NCI-H1105 treated with DMSO at 0.1 percent for 48 hours (cell line): ENCODE measurements at places on chromosomes 3 and 15.
A peak's percentile ranks its signal among the peaks of the same experiment; 100 is the strongest.

GRCh38 chr3:122307976-122308375, 17.1 kb upstream of the CSTA start:
- DNase-seq, result no peak

DNA sequence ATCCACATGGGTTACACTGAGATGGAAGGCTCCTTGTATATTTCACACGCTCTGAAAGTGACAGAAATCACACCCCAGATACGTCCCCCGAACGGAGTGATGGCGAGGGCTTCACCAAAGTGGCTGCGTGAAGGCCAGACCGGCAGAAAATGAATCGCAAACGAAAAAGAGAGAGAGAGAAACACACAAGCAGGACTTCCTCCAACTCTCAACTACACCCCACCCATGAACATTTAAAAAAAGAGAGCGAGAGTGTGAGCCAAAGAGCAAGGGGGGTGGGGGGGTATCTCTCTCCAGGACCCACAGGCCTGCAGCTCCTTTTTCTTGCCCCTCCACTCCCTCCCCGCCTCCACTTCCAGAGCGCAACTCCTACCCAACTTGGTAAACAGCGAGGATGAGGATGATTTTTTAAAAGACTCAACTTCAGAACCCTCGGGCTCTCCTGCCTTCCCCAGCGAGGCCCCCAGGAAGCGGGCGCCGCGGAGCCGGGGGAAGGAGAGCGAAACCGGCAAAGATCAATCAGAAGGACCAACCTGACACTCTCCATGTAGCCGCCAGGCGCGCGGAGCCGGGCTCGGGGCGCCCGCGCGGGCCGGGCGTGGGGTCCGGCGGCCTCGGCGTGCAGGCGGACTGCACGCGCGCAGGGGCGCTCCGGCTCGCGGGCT, 519.1 kb downstream of the FOXP1 start:
- peak; percentile 7 for DNase-seq

- no peak for DNase-seq
Measured at GRCh38 chr3:41710646-41711388, 251.1 kb downstream of the ULK4 start.

GRCh38 chr3:16484216-16484615, 29.3 kb downstream of the RFTN1 start:
- DNase-seq, result no peak

DNA sequence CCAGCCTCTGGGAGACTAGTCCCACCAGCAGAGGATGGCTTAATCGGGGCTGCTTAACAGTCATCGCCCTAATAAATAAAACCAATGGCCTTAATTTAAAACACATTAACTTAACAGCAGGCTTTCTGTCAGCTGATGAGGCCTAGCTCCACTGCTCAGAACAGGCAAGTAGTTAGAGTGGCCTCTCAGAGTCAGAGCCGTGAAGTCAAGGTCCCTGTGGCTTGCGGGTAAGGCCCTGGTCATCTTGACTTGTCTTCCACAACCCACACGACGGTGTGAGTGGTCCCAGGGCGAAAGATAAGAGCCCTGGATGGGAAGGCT, 11.8 kb downstream of the XXYLT1 start:
- no peak for DNase-seq

DNA sequence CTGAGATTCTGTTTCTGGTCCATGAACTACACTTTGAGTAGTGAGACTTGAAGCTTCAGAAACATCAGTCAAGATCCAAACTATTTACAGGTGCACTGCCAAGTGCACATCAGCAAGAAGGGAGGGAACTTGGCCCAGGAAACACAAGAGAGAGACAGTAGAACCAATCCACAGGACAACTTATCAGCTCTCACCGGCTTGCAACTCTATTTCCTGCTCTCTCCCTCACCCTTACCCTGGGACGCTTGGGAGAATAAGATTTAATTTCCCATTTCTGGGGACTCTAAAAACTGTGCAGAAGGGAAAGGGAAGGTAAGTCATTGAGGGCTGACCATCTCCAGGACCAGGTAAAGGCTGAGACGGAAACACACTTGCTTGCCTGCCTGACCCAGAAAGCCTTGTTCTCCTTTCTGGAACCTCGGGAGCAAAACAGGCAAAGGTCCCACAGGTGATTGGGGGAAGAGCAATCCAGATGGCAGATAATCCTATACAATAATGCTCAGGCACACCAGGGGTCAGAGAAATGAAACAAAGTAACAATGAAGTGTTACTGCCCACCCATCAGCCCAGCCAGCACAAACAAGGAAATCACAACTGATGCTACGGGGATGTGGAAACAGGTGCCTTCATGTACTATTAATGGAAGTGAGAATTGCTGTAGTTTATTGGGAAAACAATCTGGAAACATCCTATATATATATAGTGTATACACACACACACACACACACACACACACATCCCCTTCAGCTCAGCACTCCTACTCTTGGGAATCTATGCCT, 154.4 kb downstream of the XXYLT1 start:
- no peak for DNase-seq

- DNase-seq, result no peak
Measured at GRCh38 chr15:88543065-88543776, 3.3 kb downstream of the DET1 start.

- peak; percentile 32 for DNase-seq
Measured at GRCh38 chr3:86990734-86991481, at the start of gene VGLL3. TSS of gene VGLL3 (minus strand) at chr3:86991149. CDS start at chr3:86990743, 406 bp downstream.

DNA sequence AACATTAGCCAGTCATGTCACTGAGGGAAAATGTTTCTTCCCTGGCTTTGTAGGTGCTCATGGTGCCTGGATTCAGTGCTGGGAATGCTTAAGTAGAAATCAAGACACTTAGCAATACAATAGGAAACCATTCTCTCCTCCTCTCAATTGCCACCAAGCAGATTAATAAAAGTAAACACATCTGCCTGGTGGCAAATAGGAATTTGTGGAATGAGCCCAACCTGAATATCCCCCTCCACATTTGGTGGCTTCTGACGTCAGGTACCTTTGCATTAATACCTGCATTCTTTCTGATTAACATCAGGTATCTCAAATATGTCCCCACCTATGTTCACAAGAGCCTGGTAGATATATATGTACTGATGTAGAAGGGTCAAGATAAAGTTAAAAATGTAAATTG, 42.7 kb downstream of the PPP2R3A start:
- DNase-seq, result no peak

DNA sequence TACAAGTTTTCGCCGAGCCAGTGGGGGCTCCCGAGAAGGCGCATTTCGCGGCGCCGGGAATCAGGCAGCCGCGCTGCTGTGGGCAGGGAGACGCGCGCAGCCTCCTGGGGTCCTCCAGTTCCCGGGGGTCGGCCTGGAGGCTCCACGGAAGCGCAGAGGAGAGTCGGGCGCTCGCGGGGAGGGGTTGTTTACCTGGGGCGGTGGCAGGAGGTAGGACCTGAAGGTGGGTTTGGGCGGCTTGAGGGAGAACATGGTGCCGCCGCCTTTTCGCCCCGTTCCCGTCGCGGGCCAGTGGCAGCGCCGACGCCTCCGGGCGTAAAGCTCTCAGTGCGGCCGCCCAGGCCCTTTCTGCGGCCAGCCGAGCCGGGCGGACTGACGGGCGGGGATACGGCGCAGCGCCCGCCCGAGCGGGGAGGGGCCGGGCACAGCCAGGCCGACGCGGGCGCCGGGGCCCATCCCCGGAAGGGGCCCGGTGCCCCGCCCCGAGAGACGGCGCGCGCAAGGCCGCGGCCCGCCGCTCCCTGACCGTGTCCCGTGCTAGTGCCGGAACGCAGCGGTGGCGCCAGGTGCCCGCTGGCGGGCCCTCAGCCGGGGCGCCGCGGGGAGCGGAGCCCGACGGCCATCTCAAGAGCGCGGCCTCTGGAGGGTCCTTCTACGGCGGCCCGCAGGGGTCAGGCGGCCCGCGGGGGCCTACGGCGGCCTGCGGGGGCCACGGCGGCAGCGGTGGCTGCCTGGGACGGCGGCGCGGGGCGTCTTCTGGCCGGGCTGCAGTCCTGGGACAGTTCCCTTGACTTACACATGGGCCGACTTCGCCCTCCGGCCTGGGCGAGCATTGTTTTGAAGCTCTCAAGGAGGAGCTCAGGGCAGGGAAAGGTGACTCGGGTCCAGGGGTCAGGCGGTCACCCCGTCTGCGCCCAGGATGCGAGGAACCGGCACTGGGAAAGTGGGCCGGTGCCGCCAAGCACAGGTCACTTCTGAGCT, at the start of gene MTMR10:
Gene MTMR10, minus strand, starts transcription at position 374 of the 981 bp plus-strand sequence. Its CDS starts 122 bp downstream, at position 252.
- DNase-seq, result peak; percentile 51

- no peak for DNase-seq
Measured at GRCh38 chr3:150623945-150624344, 20.8 kb downstream of the SELENOT start.

DNA sequence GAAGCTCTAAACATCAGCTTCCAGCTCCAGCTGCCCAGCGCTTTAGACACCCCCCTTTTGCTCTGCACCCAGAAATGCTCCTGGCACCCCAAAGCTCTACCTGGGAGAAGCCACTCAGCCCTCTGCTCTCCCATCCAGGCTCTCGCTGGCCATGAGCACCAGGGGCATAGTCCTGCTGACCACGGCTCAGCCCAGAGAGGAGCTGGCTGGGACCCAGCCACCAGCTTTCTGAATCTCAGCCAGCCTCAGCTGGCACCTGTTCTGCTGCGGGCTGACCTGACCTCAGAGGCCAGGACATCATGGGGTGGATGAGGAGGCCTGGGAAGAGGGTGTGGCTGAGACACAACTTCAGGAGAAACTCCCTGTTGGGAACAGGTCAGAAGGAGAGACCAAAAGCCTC, 8.6 kb downstream of the NTRK3 start:
- DNase-seq, result no peak

GRCh38 chr3:98954242-98954641, 52.7 kb upstream of the DCBLD2 start:
- DNase-seq, result no peak

GRCh38 chr3:182989566-182989965, 9.2 kb upstream of the DCUN1D1 start:
- peak; percentile 74 for DNase-seq

- peak; percentile 86 for DNase-seq
Measured at GRCh38 chr3:45417930-45418847, 29.8 kb downstream of the LARS2 start.

DNA sequence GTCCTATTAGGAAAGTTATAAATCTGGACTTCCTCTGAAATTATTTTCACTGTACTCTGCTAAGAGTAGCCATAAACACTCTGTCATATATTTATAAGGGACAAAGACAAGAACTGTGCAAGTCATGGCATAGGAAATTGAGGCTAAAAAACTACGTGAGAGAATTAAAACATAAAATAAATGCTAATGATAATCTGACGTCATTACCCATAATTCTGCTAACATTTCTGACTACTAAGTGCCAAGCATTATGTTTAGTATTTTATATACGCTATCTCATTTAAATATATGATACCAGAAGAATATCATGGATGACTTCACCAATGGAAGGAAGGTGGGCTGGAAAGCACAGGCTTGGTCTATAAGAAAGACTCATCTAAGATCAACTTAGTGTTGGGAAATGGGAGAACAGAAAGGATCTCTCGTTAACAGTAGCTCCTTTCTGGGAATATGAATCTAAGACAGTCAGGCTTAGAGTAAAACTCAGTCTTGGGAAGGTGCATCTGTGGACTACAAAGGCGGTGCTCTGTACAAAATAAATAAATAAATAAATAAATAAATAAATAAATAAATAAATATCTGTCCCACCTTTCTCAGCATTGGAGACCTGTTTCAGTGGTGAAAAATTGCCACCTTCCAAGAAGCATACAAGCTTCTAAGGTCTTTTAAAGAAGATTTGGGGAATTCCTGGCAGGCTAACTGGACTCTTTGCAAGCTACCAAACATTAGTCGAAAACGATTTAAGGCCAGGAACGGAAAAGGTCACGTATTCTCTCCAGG, 267.4 kb downstream of the CGGBP1 start:
- DNase-seq, result no peak

GRCh38 chr3:152097770-152098169, 171.0 kb upstream of the MBNL1 start:
- DNase-seq, result no peak

DNA sequence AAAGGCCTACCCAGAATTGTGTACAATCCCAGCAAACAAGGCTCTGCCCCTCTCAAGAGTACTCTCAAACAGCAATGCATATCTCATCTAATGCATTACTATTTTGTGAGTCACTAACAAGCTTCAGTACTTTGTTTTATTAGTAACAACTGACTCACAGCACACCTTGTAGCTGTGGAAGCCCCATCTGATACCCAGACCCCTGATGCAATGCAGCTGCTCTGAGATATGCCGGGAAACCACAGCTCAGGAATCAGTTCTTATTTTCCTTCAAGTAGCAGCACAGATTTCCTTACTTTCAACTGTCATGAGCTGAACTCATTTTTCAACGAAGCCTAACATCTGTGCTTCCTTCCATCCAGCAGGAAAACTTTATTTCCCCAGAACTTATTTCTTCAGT, 37.8 kb downstream of the CCNL1 start:
- DNase-seq, result no peak

DNA sequence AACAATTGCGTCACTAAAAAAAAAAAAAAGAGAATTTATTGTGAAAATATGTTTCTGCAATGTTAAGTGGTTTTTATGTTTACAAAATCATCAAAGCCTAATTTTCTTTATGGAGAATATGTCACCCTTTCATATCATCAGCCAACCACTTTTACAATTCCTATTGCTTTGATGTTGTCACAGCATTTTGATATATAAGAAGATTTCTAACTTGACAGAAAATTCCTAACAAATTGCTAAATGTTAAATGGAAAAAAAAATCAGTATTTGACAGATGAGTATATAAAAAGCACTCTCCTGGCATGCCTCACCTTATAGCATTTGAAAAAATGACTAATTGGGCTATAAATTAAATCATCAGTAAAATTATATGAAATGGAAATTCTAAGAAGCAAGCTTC, 1457.3 kb upstream of the ALCAM start:
- no peak for DNase-seq

DNA sequence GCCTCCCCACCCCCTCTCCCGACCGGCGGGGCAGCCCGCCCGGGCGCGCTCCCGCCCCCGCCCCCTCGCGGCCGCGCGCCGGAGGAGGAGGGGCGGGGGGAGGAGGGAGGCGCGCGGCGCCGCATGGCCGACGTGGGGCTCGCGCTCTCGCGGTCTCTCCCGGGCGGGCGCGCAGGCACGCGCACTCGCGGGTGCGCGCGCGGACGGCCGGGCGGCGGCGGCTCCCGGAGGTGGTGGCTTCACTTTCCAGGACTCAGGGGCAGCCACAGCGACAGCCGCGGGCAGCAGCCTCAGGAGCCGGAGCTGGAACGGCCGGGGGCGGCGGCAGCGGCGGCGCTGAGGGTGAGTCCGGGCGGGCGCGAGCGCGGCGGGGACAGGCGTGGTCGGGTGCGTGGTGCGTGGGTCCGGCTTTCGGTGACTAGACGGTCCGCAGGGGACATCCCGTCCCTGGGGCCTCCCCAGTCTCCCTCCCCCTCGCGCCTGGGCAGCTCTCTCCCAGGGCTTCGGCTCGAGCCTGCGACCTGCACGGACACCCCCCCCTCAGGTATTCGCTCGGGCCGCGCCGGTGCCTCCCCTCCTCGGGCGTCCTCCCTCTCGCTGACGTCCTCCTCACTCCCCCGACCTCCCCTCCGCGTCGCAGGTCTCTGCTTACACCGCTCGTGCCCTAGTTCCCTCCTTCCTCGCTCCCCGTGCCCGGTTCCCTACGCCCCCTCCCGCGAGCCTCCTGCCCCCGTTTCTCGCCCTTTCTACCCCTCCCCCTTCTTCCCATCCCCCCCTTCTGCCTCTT, at the start of gene UBE2E2:
Gene UBE2E2, plus strand, starts transcription at position 407 of the 787 bp plus-strand sequence.
- peak; percentile 35 for DNase-seq
